Right kidney (tissue), 9 donors: ENCODE measurements at places on chromosomes 12 and 14.

DNA sequence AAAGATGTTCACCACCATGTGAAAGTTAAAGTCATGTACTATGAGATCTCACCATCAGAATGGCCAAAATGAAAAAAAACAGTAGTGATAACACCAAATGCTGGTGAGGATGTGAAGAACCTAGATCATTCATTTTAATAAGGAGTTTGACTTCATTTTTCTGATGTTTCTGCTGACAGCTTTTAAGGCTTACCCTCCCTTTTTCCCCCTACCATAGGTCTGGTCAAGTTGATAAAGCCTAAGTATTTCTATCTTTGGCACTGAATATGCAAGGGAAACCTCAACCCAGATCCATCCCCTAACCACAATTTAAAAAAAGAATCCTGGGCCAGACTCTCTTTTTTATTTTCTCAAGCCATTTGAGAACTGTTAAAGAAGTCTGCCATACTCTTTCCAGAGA, 689.6 kb upstream of the FOXG1 start:
- no peak for DNase-seq

GRCh38 chr12:115213538-115214016, 529.6 kb upstream of the TBX3 start:
- no peak for DNase-seq

GRCh38 chr14:55976219-55976618, 142.0 kb upstream of the PELI2 start:
- no peak for DNase-seq

DNA sequence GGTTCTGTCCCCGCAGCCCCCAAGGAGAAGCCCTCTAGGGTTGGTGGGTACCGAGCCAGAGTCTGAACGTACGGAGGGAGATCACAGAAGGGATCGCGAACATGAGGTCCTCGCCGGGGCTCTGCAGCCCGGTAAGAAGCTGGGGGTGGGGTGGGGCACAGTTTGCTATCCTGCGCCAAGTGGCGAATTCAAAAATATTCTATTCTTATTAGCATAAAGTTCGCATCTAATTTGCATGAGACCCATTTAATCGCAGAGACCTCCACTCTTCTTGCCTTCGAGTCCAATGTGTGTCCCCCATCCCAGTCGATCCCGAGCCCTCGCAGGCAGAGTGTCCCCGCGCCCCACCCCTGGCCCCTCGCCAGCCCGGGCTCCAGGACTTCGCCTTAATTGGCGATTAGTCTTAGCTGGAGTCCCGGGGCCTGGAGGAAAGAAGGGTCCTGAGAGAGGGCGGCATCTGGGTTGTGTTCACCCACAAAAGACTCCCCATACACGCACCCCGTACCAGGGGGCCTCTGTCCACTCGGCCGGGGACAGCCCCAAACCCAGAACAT, 604 bp upstream of the ARHGEF25 start:
- peak; percentile 59 for DNase-seq

- no peak for DNase-seq
Observed at GRCh38 chr14:66496911-66497310, 10.7 kb downstream of the CCDC196 start.

DNA sequence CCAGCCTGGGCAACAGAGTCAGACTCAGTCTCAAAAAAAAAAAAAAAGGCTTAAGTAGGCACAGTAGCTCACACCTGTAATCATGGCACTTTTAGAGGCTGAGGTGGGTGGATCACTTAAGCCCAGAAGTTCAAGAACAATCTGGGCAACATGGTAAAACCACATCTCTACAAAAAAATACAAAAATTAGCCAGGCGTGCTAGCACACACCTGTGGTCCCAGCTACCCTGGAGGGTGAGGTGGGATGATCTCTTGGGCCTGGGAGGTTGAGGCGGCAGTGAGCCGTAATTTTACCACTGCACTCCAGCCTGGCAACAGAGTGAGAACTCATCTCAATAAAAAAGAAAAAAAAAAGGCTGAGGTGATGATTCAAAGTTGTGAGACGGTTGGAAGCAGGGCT, 9.1 kb upstream of the RESF1 start:
- no peak for DNase-seq

DNA sequence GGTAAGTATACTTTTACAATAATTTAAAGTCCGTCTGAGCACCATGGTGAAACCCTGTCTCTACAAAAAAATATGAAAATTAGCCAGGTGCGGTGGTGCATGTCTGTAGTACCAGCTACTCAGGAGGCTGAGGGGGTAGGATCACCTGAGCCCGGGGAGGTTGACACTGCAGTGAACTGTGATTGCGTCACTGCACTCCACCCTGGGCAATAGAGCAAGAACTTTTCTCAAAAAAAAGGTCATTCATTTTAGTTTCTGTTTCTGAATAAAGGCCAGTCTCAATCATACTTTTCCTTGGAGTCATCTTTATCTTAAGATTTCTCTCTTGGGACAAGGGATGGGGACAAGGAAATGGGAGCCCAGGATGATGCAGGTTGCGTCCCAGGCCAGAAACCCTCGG, 12.9 kb downstream of the ANKRD13A start:
- DNase-seq: no peak

- no peak for DNase-seq
Observed at GRCh38 chr12:131808744-131809371, 19.3 kb upstream of the MMP17 start.

- no peak for DNase-seq
Observed at GRCh38 chr12:80195737-80196136, 96.4 kb downstream of the OTOGL start.

DNA sequence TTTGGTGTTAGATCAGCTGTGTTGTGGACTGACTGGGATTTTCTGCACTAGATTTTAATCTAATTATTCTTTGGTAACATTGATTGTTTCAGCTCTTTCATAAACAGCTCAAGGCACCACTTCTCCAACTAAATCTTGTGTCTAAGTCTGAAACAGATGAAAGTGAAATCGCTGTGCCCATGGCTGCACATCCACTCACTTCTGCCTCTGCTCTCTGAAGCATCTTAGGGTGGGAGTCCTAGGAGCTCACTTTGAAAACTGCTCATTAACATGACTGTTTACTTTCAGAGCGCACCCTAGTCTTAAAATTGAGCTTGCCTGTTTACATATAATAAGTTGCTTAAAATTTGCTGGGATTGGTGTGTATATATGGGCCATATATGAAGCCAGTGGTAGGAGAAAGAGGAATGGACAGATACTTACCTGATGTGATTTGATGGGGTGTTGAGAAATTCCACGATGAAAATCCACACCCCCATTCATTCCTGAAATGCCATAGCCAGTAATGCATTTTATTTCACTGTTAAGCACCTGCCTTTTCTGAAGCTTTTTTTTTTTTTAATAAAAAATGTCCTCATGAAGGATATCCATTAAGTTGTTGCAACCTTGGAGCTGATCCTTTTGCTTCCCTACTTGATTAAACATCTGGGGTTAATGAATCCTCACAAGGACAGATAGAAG, 52.8 kb downstream of the PPFIBP1 start:
- no peak for DNase-seq

- peak; percentile 49 for DNase-seq
Observed at GRCh38 chr12:124441443-124442194, 125.8 kb downstream of the NCOR2 start.

DNA sequence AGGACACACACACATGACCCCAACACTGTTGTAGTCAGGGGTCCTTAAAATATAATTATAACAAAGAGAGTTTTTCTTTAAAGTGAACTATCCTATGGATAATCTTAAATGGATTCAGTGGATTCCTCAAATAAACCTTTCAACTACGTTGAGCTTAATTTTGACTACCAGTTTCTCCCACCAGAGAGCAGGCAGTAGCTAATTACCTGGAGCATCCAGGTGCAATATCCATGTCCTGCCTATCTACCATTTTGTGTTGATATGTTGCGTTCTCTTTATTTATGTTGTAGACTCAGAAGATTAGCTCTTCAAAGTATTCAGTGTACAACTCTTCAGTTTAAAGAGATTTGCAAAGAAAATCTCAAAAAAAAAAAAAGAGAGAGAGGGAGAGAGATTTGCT, 127.2 kb upstream of the GZMB start:
- DNase-seq: no peak

DNA sequence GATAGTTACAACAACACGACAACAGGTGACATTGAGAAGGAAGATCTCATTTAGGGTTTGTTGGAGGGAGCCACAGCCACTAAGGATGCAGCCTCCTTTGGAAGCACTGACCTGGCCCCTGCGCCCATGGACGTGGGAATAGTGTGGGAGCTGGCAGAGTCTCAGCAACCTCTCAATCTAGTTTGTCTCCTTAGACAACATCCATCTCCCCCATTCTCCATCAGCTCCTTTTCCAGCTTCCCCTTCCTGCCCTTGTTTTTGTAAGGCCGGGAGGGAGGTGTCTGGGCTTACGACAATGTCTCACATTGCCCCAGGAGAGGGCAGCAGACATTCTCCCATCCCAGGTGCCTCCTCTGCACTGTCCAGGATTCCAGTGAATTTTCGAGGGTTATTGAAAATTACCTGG, 170.2 kb upstream of the PZP start:
- no peak for DNase-seq

DNA sequence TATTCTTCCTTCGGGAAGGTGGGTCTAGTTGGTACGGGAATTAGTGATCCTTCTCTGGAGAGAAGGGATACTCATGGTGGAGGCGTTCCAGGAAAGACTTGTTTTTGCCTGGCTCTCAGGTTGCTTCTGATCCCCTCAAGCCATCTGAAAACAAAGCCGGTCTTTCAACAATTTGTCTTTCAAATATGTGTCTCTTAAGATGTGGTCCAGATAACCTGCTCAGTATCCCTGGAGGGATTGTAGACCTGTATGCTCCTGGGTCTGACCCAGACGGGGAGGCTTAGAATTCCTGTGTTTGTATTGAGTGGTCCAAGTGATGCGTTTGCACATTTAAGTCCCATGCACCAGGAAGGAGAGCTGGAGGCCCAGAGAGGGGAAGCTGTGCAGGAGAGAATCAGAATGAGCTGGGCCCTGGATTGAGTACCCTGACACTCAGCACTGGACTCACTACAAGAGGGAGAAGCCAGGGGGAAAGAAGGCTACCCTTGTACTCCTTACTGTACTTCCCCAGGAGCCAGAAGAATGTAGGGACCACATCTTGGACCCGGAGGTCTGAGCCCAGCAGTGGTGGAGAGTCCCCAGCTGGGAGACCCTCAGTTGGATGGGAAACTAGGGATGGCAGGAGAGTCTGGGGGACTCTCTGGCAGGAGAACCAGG, 40.4 kb downstream of the ERH start:
- DNase-seq: no peak

GRCh38 chr14:102728501-102728900, 48.7 kb upstream of the TRAF3 start:
- no peak for DNase-seq

GRCh38 chr12:71994715-71995114, 56.1 kb downstream of the TPH2 start:
- DNase-seq: no peak

GRCh38 chr14:29463727-29464395, 463.8 kb downstream of the PRKD1 start:
- DNase-seq: no peak

- no peak for DNase-seq
Observed at GRCh38 chr12:19409376-19409775, 29.9 kb upstream of the AEBP2 start.

DNA sequence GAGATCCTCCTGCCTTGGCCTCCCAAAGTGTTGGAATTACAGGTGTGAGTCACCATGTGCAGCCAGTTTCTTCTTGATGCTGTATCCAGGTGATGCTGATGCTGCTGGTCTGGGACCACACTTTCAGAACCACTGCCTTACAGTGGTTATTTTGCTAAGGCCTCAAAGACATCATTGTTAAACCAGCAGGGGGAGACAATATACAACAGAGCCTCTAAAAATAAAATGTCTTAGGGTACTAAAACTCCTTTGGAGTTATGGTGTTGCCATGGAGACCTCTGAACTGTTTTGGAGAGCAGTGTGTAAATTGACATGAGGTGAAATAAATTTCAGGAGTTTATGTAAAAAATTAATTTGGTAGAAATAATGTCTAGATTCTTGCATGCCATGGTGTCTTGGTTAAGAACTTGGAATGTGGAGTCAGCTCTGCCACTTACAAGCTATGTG, 1.1 kb upstream of the ARG2 start:
- peak; percentile 47 for DNase-seq

DNA sequence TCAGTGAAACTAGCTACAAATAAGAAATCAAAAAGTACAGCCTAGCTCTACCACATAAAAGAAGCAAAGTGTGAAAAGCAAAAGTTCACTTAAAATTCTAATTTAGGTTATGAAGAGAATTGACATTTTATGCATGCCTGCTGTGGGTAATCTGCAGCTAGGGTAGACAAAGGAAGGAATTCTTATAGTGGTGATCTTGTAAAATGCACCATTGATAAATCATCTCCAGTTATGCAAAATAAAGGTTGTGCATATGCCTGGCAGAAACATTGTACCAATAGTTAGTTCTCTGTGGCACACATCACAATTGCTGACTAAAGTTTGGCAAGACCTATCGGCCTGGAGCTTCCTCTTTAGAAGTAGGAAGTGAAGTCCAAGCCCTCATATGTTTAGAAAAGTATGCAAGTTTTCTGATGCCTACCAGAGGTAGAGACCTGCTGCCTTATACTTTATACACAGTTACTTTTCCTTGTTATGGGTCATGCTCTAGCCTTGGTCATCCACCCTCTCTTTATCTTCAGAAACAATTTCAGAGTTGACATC, 78.3 kb downstream of the TSHR start:
- no peak for DNase-seq

GRCh38 chr12:11795913-11796459, 146.5 kb downstream of the ETV6 start:
- peak; percentile 21 for DNase-seq

DNA sequence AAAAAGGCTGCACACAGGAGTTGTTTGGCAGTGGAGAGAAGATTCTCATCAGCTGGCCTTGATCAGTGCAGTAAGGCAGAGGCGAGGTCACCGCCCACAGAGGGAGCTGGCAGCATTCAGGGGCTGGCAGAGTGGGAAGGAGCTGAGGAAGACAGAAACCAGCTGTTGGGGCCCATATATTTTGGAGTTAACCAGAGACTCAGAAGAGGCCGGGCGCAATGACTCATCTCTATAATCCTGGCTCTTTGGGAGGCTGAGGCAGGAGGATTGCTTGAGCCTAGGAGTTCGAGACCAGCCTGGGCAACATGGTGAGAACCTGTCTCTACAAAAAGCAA, 17.7 kb downstream of the SMCO2 start:
- DNase-seq: no peak

- DNase-seq: peak; percentile 20
Observed at GRCh38 chr14:74763803-74764531, 851 bp downstream of the YLPM1 start.

DNA sequence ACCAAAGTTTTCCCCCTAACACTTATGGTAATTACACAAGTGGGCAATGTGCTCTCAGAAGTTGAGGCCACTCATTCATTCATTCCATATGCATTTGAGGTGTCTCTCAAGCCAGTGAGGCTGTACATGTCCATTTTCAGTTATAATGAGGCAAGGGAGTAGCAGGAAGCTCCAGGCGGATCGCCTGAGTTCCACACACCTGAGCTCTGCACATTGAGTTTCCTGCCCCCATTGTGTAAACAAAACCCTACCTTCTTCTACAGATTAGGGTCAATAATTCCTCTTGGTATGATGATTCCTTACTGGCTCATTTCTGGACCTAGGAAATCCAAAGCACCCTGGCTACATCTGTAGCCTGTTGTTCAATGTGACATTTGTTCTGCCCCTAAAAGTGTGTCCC, 555.3 kb downstream of the MED13L start:
- no peak for DNase-seq

- DNase-seq: no peak
Observed at GRCh38 chr12:113781415-113782198, 184.5 kb downstream of the RBM19 start.
